ENCODE measurements at places on chromosomes 7 and 10. TPM values are rescaled to one million over a fixed set of nuclear protein-coding genes. Genes with fewer than 3 reads are reported as not detected.

GRCh38 chr10:97713339-97713825, at the start of gene MARVELD1:
MARVELD1 (plus strand) TSS chr10:97713730; CDS start chr10:97713877, 147 bp downstream.
- peaks cover 17% of the 10 kb centered on the region for H3K4me1 ChIP-seq
- peak within 1 kb of the TSS; percentile 76 for H3K27ac ChIP-seq
- H3K36me3 ChIP-seq = no peaks in the 10 kb centered on the region
- H3K4me3 ChIP-seq = peak within 1 kb of the TSS; percentile 70
- DNase-seq = peak; percentile 91

DNA sequence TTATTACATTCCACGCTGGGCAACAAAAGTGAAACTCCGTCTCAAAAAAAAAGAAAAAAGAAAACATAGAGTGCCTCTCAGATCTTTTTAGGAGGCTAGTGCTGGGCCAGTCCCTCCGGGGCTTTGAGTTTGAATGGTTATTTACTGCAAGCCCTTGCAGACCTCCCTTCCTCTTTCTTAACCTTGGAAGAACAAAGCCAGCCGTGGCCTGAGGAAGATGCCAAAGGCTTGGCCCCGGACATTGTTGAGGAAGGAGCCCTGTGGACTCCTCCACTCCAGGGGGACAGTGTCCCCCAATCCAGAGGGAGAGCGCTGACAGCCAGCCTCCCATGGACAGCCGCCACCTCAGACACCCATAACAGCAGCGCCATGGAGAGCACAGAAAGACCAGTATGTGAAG, 5.0 kb downstream of the TSPAN33 start:
- peak overlapping the region; percentile 29 for H3K27ac ChIP-seq
- H3K27me3 ChIP-seq = no peaks in the 10 kb centered on the region
- H3K4me3 ChIP-seq = no peak overlapping the region

DNA sequence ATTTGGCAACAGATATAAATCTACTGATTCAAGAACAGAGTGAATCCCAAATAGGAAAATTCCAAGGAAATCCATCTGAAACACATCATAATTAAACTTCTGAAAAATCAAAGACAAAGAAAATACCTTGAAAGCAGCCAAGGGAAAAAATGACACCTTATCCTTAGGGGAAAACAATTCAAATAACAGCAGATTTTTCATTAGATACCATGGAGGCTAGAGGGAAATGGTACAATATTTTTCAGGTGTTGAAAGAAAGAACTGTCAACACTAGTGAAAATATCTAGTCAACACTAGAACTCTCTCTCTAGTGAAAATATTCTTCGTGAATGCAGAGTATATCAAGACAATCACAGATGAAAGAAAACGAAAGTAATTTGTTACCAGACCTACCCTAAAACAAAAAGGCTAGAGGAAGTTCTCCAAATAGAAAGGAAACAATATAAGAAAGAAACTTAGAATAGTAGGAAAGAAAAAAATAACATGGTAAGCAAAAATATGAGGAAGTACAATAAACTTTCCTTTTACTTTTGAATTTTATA, 5.7 kb upstream of the FAM241B start:
- H3K27me3 ChIP-seq = no peaks in the 10 kb centered on the region
- no peak overlapping the region for H3K27ac ChIP-seq
- DNase-seq = no peak
- H3K36me3 ChIP-seq = no peaks in the 10 kb centered on the region
- H3K4me1 ChIP-seq = no peaks in the 10 kb centered on the region
- no peak overlapping the region for H3K4me3 ChIP-seq

- no peak for DNase-seq
- H3K4me1 ChIP-seq = no peaks in the 10 kb centered on the region
- no peak overlapping the region for H3K4me3 ChIP-seq
- no peak overlapping the region for H3K27ac ChIP-seq
Measured at GRCh38 chr7:40542982-40543741, 408.4 kb downstream of the SUGCT start.

GRCh38 chr7:28671526-28671925, 259.2 kb downstream of the CREB5 start:
- no peaks in the 10 kb centered on the region for H3K27me3 ChIP-seq
- no peak overlapping the region for H3K27ac ChIP-seq
- peaks cover 9% of the 10 kb centered on the region for H3K4me1 ChIP-seq
- DNase-seq = no peak

GRCh38 chr10:132354356-132355094, 22.5 kb downstream of the LRRC27 start:
- H3K36me3 ChIP-seq = no peaks in the 10 kb centered on the region
- DNase-seq = no peak
- H3K4me3 ChIP-seq = no peak overlapping the region
- no peaks in the 10 kb centered on the region for H3K4me1 ChIP-seq
- H3K27ac ChIP-seq = no peak overlapping the region

The SFTPA1 gene
- not detected for total RNA-seq

The FGFBP3 gene
- total RNA-seq = 0.53 TPM

The AUTS2 gene
- 30.1 TPM for total RNA-seq

The VAX1 gene
- total RNA-seq = not detected

The CYP3A5 gene
- total RNA-seq = 0.36 TPM

Measured in SJCRH30 (cell line).